Naive thymus-derived CD4-positive, alpha-beta T cell (primary cell): ENCODE measurements at places on chromosomes 2 and 18. TPM values are rescaled to one million over a fixed set of nuclear protein-coding genes. Genes with fewer than 3 reads are reported as not detected.
A peak's percentile ranks its signal among the peaks of the same experiment; 100 is the strongest.

ADAM23 gene
- 4.2 TPM for total RNA-seq

RNF125 gene
- 59.8 TPM for total RNA-seq

CBLN2 gene
- not detected in 2 replicates for total RNA-seq

CD8B2 gene
- total RNA-seq: not detected

TUBA3E gene
- not detected for total RNA-seq

FAM161A gene
- 2.1 TPM for total RNA-seq

REG1A gene
- not detected for total RNA-seq

STARD6 gene
- not detected for total RNA-seq

CDKL4 gene
- total RNA-seq: 0.41 and 0.82 TPM in 2 replicates

MEP1B gene
- not detected in 2 replicates for total RNA-seq

DNA sequence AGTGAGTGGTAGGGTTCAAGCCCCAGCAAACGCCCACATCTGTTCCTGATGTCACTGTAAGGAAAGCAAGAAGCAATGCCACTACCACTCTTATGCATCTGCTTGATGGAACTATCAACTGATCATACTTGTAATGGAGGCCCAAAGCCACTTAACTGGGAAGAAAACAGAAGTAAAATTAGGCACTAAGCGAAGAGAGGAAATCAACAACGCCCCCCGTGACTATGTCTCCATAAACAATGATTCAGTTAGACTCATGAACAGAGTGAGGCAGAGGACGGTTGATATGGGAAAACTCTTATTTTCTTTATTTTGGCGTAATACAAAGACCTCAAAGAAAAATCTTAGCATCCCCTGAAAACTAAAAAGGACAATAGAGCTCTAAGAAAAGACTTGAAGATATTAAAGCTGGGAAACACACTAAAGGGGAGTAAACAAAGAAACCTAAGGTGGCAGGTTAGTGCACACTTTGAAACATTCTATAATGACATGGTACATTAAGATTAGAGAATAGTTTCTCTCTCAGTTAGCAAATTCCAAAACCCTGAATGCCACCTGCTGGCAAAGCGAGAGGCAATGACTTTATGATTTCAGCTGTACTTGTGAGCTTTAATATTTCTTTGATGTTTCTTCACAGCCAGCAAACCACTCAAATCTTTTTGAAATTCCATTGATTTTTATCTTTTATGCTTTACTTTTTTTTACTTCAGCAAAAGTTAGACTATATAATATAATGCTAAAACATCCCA lies 86.5 kb downstream of the LRP2 start:
- DNase-seq: no peak

DNA sequence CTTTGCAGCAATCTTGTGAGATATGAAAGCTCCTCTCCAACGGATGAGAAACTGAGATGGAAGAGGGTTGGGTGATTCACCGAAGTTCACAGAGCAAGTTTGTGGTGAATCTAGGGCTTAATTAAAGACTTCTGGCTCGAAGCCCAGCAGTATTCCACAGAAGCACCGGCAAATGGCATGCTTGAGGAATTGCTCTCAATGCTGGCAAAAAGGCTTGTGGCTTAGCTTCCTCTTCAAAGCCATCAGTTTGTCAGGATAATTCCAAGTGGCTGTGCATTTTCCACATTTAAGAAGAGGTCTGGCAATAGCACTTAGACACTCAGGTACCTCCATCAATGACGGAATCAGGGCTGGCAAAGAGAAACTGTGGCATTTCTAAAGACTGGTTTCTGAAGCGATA lies 98.7 kb upstream of the SLC66A3 start:
- no peak for DNase-seq

- DNase-seq: no peak
These were observed 198.8 kb upstream of the FOSL2 start for GRCh38 chr2:28193630-28194403.

GRCh38 chr2:197195518-197195917 lies 115.1 kb downstream of the ANKRD44 start:
- DNase-seq: no peak

GRCh38 chr2:226991663-226992062 lies 155.8 kb downstream of the RHBDD1 start:
- no peak for DNase-seq

GRCh38 chr2:75493230-75493629 lies 67.5 kb downstream of the EVA1A start:
- no peak for DNase-seq

GRCh38 chr18:76475450-76476194 lies 19.4 kb downstream of the ZNF516 start:
- no peak for DNase-seq

- no peak for DNase-seq
These were observed 209.2 kb downstream of the LNPK start for GRCh38 chr2:175792881-175793280.

DNA sequence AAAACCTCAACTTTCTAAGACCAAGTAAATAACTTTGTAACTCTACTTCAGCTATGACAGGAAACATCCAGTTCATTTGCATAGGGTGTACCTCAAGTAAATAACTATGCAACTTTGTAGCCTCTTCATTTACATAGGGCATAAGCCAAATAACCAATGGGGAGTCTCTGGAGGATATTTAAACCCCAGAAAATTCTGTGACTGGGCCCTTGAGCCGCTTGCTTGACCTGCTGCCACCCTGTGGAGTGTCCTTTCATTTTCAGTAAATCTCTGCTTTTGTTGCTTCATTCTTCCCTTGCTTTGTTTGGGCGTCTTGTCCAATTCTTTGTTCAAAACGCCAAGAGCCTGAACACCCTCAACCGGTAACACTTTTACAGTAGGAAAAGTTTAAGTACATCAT lies 1112.7 kb upstream of the NRXN1 start:
- DNase-seq: no peak

DNA sequence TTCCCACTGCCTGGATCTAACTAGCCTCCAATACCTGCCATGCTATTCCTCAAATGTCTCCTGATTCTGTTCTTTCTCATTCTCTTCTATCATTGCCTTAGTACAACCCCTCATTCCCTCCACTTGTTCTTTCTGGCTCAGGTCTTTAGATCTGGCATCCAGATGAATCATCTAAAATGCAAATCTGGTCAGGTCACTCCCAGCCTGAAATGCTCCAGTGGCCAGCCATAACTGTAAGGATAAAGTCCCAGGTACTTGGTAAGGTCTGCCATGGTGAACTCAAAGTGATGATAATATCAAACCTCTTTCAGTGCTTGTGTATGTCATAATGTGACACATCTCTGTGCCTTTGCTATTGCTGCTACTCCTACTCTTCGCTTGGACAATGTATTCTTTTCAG lies 2.9 kb upstream of the SNRNP27 start:
- no peak for DNase-seq

- no peak for DNase-seq
These were observed 216.9 kb downstream of the SH3RF3 start for GRCh38 chr2:109345653-109346480.

DNA sequence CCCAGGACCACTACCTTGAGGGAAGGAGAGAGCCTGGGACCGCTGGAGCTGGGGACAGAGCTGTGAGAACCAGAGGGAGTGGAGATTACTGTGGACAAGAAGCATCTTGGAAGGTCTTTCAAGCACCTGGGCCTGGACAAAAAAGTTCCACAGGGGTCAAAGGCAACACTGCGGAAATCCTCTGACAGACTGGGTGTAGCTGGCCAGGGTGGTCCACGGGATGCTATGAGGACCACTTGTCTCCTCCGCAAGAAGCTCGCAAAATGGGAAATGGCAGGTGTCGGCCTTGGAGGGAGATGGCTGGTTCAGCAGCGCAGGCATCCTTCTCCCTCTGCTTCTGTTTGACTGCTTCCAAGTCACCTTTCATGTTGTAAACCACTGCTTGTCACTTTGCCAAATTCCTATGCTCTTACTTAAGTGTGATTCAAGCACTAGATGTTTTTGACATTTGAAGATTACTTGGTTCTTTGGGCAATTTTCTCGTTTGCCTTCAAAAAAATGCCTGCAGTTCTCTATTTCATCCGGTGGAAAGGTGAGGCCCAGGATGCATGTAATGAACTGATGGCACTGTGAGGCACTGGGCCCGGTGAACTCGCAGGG lies 27.7 kb downstream of the KLHL29 start:
- no peak for DNase-seq

DNA sequence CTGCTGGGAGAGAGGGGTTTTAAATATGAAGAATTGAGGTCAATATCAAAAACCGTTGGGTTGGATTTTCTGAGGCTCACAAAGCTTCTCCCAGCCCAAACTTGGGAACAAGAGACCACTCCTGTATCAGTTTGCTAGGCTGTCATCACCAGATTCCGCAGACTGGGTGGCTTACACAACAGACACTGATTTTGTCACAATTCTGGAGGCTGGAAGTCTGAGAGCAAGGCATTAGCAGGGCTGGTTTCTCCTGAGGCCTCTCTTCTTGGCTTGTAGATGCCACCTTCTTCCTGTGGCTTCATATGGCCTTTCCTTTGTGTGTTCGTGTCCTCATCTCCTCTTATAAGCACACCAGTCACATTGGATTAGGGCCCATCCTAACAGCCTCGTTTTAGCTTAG lies 122.9 kb upstream of the COPS8 start:
- no peak for DNase-seq

DNA sequence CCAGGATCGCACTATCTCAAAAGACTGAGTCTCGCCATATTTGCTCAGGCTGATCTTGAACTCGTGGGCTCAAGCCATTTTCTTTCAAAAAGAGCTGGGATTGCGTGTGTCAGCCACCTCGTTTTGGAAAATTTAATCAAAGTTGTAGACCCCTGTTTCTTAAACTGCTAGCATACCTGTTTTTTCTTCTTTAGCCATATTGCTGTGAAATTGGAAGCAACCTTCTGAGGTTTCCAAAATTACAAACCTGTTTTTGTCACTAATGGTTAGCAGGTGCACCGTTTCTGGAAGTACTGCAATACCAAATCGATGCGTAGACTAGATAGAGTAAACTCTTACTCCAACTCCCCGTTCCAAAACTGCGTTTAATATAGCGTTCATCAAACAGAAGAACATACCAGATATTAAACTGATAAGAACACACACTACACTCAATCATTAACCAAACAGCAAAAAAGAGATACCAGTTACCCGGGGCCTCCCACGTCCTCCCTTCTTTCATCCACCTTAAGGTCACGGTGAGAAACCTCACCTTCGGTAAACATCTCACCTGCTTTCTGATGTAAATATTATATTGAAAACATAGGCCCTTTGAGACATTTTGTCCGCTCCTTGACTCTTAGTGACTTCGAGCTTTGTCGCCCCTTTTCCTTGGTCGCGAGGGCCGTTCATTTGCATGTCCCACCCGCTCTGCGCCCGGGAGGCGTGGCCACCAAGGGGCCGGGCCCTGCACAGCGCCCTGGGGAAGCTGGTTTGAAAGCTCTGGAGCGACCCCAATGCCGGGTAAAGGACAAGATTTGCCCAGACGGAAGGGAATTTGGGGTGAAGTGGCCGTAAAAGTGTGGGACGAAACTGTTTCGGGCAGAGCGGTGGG lies at the start of gene RNU2-63P:
RNU2-63P (minus strand) TSS at position 462 of the 874 bp plus-strand sequence.
- peak; percentile 73 for DNase-seq
